ENCODE measurements at places on chromosomes 4 and X.
A peak's percentile ranks its signal among the peaks of the same experiment; 100 is the strongest.

- no peak for DNase-seq
These were observed 5.3 kb upstream of the GPR78 start for GRCh38 chr4:8574796-8575370.

DNA sequence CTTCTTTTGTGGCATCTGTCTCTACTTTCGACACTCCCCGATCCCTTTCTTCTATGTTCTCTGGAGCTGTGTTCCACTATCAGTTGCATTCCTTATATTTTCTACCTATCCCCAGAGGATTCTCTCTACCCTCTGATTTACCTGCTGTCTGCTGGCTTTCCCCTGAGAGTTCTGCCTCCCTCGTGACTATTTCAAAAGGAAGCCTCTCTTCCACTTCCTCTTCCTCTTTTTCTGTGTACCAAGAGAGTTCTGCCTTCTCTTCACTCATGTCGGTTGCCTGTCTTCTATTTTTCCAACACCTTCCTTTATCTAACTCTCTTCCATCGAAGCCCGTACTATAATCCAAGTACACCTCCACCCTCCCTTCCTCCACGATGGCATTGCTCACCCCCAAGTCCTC is 631.7 kb downstream of the SMARCA1 start:
- no peak for DNase-seq

GRCh38 chr4:16916719-16917337 is 18.4 kb upstream of the LDB2 start:
- peak; percentile 69 for DNase-seq

- DNase-seq: no peak
These were observed 418.2 kb downstream of the STIM2 start for GRCh38 chr4:27278615-27279375.

DNA sequence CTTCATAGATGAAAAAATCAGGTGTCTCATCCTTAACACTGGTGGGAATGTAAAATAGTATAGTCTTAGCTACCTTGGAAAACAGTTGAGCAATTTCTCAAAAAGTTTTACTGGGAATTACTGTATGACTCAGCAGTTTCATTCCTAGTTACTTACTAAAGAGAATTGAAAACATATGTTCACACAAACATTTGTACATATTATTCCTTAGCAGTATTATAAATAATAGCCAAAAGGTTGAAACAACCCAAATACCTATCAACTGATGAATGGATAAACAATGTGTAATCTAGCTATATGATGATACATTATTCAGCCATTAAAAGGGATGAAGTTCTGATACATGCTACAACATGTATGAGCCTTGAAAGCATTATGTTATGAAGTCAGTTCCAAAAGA is 41.7 kb downstream of the RBM46 start:
- no peak for DNase-seq

GRCh38 chr4:87010192-87010591 is 75.4 kb downstream of the AFF1 start:
- DNase-seq: no peak

DNA sequence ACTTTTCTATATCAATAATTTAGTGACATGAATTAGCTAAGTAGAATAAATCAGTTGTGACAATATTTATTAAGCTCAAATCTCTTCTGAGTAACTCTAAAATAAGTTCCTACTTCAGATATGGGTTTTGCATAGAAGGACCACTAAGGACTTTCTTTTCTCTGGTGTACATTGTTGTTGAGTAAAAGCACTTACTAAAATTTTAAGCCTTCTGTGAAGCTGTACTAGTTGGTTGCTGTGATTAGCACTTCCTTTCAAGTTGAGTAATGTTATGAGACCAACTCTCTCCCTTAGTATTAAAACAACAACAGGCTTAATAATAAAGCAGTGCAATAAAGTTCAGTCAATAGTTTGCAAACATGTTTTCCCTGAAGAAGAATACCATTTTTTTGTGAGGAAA is 667.4 kb upstream of the NDST4 start:
- no peak for DNase-seq

- no peak for DNase-seq
These were observed 30.7 kb upstream of the AREG start for GRCh38 chr4:74414149-74414809.

GRCh38 chr4:48340965-48341775 is at the start of gene SLAIN2:
SLAIN2 (plus strand) TSS chr4:48341529; CDS start chr4:48341740, 211 bp downstream.
- peak; percentile 95 for DNase-seq

DNA sequence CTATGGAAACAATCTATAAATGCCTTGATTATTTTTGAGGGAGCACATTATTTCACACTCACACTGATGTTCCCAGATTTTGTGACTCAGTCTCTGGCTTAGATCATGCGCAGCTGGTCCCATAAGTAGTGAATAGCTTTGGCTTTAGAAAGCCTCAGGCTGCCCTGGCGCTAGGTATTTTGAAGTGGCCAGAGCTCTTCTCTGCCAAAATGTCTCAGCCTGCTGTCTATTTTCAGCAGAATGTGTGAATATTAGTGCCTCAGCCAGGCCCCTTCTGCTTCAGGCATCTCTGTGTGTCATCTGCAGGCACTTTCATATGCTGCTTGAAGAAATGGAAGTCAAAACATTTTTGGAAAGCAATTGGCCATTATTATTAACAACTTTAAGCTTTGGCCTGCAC is 931.0 kb upstream of the INTU start:
- DNase-seq: no peak

- DNase-seq: no peak
These were observed 140.2 kb upstream of the KLF3 start for GRCh38 chr4:38523524-38524448.

GRCh38 chr4:145614233-145614610 is 5.0 kb upstream of the MMAA start:
- DNase-seq: no peak
